Thoracic aorta (tissue), 2 donors: ENCODE measurements at places on chromosomes 2 and 18. TPM values are rescaled to one million over a fixed set of nuclear protein-coding genes. Genes with fewer than 3 reads are reported as not detected.

- H3K36me3 ChIP-seq, result no peaks in the 10 kb centered on the region
- peaks cover 35% of the 10 kb centered on the region for H3K4me1 ChIP-seq
- peak overlapping the region; percentile 90 for H3K4me3 ChIP-seq
- H3K27me3 ChIP-seq, result no peaks in the 10 kb centered on the region
Observed at GRCh38 chr2:216633616-216634369, 573 bp downstream of the IGFBP2 start.

DNA sequence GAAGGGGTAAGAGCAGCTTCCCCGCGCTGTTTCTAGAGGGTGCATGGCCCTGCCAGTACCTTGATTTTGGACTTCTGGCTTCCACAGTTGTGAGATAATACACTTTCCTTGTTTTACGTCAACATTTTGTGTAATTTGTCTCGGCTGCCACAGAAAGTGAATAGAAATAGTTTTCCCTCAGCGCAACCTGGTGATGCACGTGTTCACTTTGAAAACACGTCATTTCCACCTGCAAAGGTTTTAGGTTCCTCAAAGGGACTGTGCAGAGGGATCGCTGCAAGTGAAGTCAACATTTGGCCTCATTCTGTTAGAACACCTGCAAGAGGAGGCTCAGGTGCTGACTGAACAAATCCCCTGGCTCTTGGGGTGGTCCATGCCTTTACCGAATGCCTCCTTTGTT is 71.7 kb downstream of the LONRF2 start:
- H3K27me3 ChIP-seq, result no peaks in the 10 kb centered on the region
- H3K4me1 ChIP-seq, result no peaks in the 10 kb centered on the region
- no peak for DNase-seq
- no peaks in the 10 kb centered on the region for H3K36me3 ChIP-seq

DNA sequence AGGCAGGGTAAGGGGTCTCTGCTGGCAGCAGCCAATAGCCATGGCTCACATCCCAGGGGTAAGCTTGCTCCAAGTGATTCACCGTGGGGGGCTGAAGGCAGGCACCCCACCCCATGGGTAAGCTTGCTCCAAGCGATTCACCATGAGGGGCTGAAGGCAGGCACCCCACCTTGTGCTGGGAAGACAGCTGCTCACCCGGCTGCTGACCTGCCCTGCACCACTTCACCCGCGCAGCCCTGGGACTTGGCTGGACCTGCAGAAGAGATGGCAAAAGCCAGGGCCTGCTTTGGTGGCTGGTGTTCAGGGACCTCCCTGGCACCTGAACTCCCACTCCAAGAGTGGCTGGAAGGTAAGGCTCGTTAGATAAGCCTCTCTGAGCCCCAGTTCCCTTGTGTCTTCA is 19.2 kb downstream of the PTGR3 start:
- DNase-seq, result no peak
- H3K4me1 ChIP-seq, result no peaks in the 10 kb centered on the region
- no peak overlapping the region for H3K4me3 ChIP-seq
- no peak overlapping the region for H3K27ac ChIP-seq

GRCh38 chr2:208708486-208708885 is 301.9 kb downstream of the PTH2R start:
- no peaks in the 10 kb centered on the region for H3K4me1 ChIP-seq
- DNase-seq, result no peak
- no peaks in the 10 kb centered on the region for H3K36me3 ChIP-seq
- no peak overlapping the region for H3K4me3 ChIP-seq
- no peak overlapping the region for H3K27ac ChIP-seq

GRCh38 chr2:234812851-234813250 is 139.0 kb upstream of the SH3BP4 start:
- H3K27me3 ChIP-seq, result no peaks in the 10 kb centered on the region
- no peak for DNase-seq
- H3K27ac ChIP-seq, result no peak overlapping the region
- H3K4me3 ChIP-seq, result no peak overlapping the region
- H3K36me3 ChIP-seq, result no peaks in the 10 kb centered on the region

GRCh38 chr2:46424937-46425336 is 54.4 kb upstream of the TMEM247 start:
- H3K27me3 ChIP-seq, result no peaks in the 10 kb centered on the region
- H3K4me1 ChIP-seq, result no peaks in the 10 kb centered on the region
- H3K27ac ChIP-seq, result no peak overlapping the region
- H3K4me3 ChIP-seq, result no peak overlapping the region
- no peak for DNase-seq

DNA sequence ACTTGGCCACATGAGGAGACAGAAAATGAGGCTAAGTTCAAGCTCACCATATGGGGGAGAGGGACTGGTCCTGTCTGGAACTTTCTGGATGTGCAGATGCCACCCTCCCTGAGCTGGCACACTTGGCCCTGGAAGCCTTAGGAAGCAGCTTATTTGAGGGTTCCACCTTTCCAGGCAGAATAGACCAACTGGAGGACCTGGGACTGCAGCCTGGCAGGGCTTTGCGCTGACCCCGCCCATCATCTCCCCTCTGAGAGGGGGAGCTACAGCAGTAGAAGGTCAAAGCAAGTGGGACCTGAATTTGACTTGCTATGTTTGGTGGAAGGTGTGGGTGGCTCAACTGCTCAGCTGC is 39.5 kb downstream of the TMEM17 start:
- peaks cover 6% of the 10 kb centered on the region for H3K4me1 ChIP-seq
- no peaks in the 10 kb centered on the region for H3K36me3 ChIP-seq
- no peaks in the 10 kb centered on the region for H3K27me3 ChIP-seq
- H3K27ac ChIP-seq, result no peak overlapping the region
- H3K4me3 ChIP-seq, result no peak overlapping the region

DNA sequence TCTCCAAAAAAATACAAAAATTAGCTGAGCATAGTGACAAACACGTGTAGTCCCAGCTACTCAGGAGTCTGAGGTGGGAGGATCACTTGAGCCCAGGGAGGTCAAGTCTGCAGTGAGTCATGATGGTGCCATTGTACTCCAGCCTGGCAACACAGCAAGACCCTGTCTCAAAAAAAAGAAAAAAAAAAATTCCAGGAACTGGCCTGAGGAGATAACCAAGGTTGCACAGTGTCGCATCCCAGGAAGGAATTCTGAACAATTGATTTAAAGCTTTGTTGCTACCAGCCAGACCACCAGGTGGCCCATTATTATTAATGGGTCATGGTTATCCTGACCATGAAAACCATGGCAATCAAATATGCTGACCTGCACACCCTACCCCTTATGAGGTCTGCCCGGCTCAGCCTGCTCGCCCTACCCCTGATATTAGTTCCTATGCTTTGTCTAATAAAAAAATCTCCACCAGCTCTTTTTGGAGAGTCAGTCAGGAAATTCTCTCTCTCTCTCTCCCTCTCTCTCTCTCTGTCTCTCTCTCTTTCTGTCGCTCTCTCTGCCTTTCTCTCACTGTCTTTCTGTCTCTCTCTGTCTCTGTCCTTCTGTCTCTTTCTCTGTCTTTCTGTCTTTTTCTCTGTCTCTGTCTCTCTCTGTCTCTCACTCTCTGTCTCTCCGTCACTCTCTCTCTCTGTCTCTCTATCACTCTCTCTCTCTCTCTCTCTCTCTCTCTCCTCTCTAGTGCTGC is 73.7 kb downstream of the NCAPH start:
- H3K4me1 ChIP-seq, result peaks cover 51% of the 10 kb centered on the region
- peak overlapping the region; percentile 70 for H3K27ac ChIP-seq
- DNase-seq, result no peak

GRCh38 chr2:112666761-112667122 is 21.0 kb downstream of the SLC20A1 start:
- H3K4me3 ChIP-seq, result no peak overlapping the region
- peaks cover 20% of the 10 kb centered on the region for H3K36me3 ChIP-seq
- no peaks in the 10 kb centered on the region for H3K4me1 ChIP-seq

DNA sequence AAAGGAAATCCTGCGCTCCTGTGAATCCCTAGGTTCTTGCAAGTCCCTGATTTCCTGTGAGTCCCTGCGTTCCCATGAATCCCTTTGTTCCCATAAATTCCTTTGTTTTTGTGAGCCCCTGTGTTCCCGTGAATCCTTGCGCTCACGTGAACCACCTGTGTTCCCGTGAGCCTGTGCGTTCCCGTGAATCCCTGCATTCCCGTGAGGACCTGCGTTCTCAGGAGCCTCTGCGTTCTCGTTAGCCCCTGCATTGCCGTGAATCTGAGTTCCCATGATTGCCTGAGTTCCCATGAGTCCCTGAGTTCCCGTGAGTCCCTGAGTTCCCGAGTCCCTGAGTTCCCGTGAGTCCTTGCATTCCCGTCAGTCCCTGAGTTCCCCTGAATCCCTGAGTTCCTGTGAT is 71.5 kb downstream of the SNTG2 start:
- no peaks in the 10 kb centered on the region for H3K4me1 ChIP-seq
- H3K36me3 ChIP-seq, result no peaks in the 10 kb centered on the region
- no peak overlapping the region for H3K4me3 ChIP-seq
- no peak for DNase-seq
- no peak overlapping the region for H3K27ac ChIP-seq

DNA sequence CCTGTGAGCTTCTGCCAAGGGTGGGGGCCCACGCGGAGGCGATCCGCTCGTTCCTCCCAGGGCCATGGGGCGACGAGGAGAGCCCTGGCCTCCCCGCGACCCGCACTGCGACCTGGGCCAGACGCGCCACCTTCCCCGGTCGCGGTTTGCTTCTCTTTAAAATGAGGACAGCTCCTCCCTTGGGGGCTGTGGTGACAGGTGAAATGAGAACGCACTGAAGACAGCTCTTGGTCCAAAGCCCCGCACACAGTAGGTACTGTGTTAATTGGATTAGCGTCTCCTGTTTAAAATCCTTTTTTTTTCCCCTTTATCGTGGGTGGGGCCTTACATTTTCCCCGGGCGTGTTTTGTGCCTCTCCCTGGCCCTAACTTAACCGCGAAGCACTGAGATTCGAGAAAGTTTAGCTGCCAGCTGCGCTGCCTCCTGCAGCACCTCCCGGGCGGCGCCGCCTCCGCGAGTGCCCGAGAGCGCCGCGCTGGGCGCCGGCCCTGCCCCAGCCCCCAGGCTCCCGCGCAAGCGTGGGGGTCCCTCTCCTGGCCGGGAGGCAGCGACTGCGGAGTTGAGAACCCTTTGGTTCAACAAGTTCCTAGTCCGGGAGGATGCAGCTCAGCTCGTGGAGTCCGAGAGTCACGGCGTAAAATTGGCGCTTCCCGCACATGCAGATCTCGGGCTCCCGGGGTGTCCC is 1.1 kb downstream of the HPCAL1 start:
- peak overlapping the region; percentile 86 for H3K4me3 ChIP-seq
- H3K4me1 ChIP-seq, result peaks cover 34% of the 10 kb centered on the region
- no peaks in the 10 kb centered on the region for H3K27me3 ChIP-seq
- no peaks in the 10 kb centered on the region for H3K36me3 ChIP-seq
- DNase-seq, result no peak

DNA sequence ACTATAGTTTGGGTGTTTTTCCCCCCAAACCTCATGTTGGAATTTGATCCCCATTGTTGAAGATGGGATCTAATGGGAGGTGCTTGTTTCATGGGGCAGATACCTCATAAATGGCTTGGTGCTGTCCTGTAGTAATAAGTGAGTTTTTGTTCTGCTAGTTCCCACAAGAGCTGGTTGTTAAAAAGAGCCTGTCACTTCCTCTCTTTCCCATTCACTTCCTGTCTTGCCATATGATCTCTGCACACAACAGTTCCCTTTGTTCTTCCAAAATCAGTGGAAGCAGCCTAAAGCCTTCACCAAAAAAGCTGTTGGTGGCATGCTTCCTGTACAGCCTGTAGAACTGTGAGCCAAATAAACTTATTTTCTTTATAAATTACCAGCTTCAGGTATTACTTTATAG is 768.2 kb upstream of the VRK2 start:
- H3K27me3 ChIP-seq, result no peaks in the 10 kb centered on the region
- no peak overlapping the region for H3K4me3 ChIP-seq
- no peaks in the 10 kb centered on the region for H3K4me1 ChIP-seq
- no peaks in the 10 kb centered on the region for H3K36me3 ChIP-seq
- H3K27ac ChIP-seq, result no peak overlapping the region
- no peak for DNase-seq

GRCh38 chr2:14418115-14418514 is 214.4 kb upstream of the LRATD1 start:
- no peaks in the 10 kb centered on the region for H3K27me3 ChIP-seq
- no peaks in the 10 kb centered on the region for H3K36me3 ChIP-seq
- no peak overlapping the region for H3K27ac ChIP-seq
- no peak overlapping the region for H3K4me3 ChIP-seq

DNA sequence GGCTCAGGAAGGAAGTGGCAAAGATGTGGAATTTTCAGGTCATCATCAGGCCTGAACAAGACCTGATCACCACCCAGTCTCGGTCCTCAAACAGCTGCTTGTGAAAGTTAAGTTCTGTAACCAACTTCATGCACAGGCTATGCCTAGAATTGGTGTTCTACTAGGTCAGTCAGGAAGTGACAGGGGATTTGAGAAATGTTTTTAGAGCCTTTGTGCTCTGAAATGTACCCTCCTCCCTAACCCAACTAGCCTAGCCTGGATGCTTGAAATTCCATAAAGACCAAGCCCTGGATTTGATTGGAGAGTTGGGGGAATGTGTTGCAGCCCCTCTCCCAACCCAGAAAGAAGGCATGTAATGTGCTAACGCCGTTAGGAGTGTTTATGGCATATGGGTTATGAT is 63.3 kb downstream of the TGOLN2 start:
- no peaks in the 10 kb centered on the region for H3K27me3 ChIP-seq
- H3K4me3 ChIP-seq, result no peak overlapping the region
- no peak for DNase-seq
- H3K4me1 ChIP-seq, result peaks cover 51% of the 10 kb centered on the region
- no peaks in the 10 kb centered on the region for H3K36me3 ChIP-seq
- peak overlapping the region; percentile 67 for H3K27ac ChIP-seq

DNA sequence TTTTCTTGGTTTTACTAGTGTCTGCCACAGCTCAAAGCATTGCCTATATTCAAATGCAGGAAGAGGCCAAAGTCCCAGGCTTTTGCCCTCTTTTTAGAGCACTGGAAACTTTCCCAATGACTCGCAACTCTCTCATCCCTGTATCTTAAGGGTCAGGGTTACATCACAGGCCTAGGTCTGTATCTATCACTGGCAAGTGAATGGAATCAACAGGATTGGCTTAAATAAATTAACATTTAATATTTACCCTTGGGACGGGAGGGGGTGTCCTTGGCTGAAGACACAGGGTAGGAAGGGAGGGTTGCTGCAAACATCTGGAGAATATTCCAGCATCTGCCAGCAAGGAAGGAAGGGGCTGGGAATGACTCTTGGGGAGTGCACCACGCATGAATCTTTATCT is 242.6 kb downstream of the SLC4A3 start:
- no peak overlapping the region for H3K4me3 ChIP-seq
- H3K27ac ChIP-seq, result no peak overlapping the region
- no peak for DNase-seq
- H3K4me1 ChIP-seq, result no peaks in the 10 kb centered on the region
- H3K27me3 ChIP-seq, result no peaks in the 10 kb centered on the region
- H3K36me3 ChIP-seq, result no peaks in the 10 kb centered on the region

- H3K27me3 ChIP-seq, result no peaks in the 10 kb centered on the region
- H3K27ac ChIP-seq, result no peak overlapping the region
- H3K36me3 ChIP-seq, result no peaks in the 10 kb centered on the region
- peaks cover 13% of the 10 kb centered on the region for H3K4me1 ChIP-seq
Observed at GRCh38 chr2:205773989-205774388, 91.7 kb downstream of the NRP2 start.

PROKR1 gene
- not detected for total RNA-seq

CERKL gene
- total RNA-seq, result not detected

TPRKB gene
- total RNA-seq, result 26.5 TPM

PROC gene
- not detected for total RNA-seq

ANKRD30BL gene
- total RNA-seq, result not detected

ARHGAP25 gene
- total RNA-seq, result 10.8 TPM

ATP6V1C2 gene
- 5.3 TPM for total RNA-seq

MRPL44 gene
- 22.7 TPM for total RNA-seq

GRHL1 gene
- total RNA-seq, result 0.41 TPM

KLHL14 gene
- total RNA-seq, result not detected
